ENCODE measurements at places on chromosomes 3 and 15.
A peak's percentile ranks its signal among the peaks of the same experiment; 100 is the strongest.

DNA sequence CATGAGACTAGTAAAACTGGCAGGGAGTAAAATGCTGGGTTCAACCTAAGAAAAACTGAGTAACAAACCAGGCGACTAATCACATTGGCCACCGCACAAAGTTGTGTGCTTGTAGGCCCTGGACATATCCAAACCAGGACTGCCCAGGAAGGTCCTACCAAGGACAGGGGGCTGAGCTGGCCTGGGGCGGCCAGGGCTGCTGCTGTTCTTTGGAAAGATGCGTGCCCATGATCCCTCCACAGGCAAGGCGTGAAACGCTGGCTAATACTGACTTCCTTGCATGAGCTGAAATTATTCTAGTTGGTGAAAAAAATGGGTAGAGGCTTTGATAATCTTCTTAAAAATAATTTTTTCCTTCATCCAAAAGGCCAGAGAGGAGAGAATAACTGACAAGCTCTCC lies 56.9 kb upstream of the ADCY5 start:
- no peak for DNase-seq

DNA sequence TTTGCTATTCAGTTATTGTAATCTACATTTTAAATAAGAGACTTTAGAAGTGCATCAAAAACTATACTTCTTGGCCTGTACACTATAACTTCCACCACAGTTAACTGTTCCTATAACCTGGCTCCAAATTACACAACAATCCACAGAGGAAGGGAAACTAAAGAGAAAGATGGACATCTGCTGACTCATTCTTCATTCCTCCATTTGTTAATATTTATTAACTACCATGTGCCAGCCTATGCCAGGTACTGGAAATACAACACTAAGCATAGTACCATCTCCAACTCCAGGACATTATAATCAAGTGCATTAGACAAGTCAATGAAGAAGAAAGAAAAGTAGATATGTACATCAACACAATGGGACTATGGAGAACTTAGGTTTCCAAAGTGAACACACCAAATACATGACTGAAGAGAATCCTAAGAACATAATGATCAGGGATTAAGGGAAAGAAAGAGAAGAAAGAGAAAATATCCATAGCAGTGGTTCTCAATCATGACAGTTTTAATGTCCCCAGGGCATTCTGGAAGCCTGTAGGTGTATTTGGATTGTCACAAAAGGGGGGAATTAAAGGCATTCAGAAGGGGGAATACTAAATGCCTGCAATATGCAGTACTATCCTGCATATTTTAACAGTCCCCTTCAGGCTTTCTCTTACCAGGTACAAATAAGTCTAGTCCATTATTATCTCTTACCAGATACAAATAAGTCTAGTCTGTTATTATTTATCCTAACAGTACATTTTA lies 8.9 kb downstream of the ICE2 start:
- DNase-seq = no peak

- DNase-seq = no peak
Measured at GRCh38 chr3:148147903-148148302, 549.8 kb upstream of the AGTR1 start.

DNA sequence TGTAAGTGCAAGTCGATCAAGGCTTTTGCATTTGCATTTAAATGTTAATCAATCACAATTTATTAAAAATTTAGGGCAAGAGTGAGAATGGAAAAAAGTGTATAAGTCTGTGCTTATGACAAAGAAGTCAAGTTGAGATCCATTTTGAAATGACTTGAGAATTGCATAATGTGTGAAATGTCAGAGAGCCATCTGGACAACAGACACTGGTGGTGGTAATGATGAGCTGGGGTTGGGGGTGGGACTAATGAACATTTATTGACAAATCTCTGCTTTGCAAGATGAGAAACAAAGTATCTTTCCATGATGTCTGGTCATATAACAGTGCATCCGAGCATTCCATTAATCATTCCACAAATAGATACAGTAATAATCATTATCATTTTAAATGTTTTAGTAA lies 89.4 kb upstream of the ZBTB20 start:
- no peak for DNase-seq

DNA sequence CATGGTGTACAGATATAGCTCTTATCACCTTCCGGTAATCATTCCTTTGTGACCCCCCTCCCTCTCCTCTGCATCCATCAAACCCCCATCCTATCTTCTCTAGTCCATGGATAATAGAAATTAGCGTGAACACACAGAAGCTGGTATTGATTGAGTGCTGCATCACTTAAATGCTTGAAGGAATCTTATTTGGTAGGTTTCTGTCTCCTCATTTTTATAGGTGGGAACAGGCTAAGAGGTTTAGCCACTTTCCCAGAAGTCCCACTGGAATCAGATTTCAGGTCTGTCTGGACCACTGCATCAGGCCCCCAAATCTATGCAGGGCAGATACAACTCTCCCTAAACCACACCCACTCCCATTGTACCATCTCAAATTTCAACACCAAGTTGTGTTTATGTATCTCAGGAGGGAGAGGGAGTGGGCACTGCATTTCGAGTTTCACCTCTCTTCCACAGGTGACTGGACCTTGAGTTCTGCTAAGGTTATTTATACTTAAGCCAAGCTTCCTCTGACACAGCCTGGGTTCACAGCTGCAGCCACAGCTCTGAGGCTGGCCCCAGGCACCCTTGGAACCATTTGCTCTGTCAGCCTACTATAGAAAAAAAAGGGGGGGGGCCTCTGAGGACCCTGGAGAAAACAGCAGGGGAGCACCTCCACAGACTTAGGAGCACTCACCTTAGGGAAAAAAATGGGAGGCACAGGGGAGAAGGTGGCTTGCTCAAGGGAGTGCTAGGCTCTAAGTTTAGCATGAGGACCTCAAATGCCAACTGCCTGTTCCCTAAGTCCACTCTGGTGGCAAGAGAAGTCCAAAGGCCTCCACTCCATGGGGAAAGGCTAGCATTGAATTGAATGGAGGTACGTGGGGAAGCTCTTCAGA lies 2.1 kb upstream of the NMB start:
- no peak for DNase-seq

- DNase-seq = no peak
Measured at GRCh38 chr3:186596568-186597287, 16.1 kb upstream of the AHSG start.

- no peak for DNase-seq
Measured at GRCh38 chr15:42087926-42088800, 6.2 kb downstream of the PLA2G4D start.

DNA sequence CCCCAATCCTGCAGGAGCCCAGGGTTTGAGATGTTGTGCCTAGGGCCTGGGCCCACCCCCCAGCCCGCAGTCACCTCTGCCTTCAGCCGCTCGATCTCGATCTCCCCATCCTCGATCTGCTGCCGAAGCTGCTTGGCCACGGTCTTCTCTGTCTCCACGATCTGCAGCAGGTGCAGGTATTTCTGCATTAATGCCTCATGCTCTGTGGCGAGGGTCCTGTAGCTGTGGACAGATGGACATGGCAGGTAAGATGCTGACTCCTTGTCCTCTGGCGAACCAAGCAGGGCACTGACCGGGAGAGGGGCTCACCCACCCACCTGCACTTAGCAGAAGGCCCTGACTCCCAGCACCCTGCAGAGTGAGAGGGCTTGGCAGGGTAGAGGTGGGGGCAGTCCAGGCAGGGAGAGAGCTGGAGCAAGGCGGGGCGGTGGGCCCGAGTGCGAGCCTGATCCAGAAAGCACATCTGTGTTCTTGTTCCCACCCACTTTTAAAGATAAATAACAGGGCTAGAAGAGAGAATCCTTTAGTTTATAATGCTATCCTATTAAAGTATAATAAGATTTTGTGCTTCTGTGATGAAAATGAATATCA lies 32.2 kb downstream of the RASGRF1 start:
- DNase-seq = no peak

DNA sequence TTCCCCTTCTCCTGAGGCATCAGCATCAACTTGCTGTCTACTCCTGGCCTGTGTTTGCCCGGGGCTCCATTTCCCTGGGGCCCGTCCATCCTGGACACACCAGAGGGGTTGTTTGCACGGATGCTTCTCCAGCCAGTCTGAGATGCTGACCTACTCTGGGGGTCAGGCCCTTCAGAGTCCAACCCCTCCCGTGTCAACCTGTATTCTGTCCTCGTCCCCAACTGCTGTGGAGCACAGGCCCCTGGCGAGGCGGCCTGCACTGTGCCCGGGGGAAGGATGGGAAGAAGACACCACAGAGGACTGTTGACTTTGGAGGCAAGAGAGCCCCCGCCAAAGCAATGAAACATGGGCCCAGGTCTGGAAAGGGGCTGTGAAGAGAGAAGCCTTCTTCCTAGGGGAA lies 25.8 kb downstream of the ALS2CL start:
- DNase-seq = peak; percentile 34

GRCh38 chr3:9970020-9970652 lies 16.5 kb downstream of the EMC3 start:
- no peak for DNase-seq

DNA sequence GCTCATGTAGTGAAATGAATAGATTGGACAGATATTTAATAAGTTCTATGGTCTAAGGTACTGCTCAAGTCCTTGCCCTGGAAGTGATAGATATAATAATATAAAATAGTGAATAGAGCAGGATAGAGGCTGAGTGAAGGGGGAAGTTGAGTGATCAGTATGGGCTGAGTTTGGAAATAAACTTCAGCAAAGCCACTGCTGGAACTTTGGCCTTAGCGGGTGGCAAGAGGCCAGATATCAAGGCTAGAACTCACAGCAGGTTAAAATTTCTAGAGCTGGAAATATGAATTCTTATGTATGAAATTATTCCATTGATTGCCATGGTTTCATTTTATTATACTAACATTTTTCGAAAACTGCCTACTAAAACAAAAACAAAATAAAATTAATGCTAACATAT lies 267.6 kb upstream of the DPH6 start:
- DNase-seq = no peak

- DNase-seq = no peak
Measured at GRCh38 chr3:131537531-131537930, 34.8 kb upstream of the MRPL3 start.
